Astrocyte (in vitro differentiated cells and primary cell): ENCODE measurements at places on chromosomes 7 and 10. TPM values are rescaled to one million over a fixed set of nuclear protein-coding genes. Genes with fewer than 3 reads are reported as not detected.
A peak's percentile ranks its signal among the peaks of the same experiment; 100 is the strongest.

- peak; percentile 40 for DNase-seq
These were observed 27.4 kb downstream of the STAM start for GRCh38 chr10:17671307-17671706.

DNA sequence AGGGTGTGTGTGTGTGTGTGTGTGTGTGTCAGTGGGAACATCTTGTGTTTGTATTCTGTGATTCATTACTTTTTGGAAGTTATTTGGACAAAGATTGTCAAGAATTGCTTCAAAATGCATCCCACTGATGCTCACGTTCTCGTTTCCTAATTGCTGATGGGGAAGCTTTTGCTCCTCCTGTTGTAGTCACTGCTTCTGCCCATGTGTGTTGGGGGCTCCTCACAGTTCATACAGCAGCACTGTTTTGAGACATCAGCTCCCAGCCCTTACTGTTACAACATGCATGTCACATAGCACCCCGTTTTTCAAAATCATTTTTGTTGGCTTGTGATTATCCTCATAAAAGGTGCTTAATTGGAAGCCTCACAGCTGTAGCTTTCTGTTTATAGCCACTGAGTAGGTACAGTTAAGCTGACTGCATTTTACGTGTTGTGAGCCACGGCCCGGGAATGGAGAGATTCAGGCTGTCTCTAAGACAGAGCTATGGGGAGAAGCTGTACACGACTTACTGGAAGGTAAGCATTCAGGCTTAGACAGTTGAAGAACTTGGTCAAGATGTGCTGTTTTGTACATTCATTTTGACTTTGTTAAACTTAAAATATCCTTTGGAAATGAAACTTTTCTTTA, 87.4 kb downstream of the BICC1 start:
- DNase-seq: no peak

GRCh38 chr10:73876566-73876965, 2.2 kb upstream of the CAMK2G start:
- DNase-seq: no peak

- DNase-seq: no peak
These were observed 38.6 kb upstream of the TNRC18 start for GRCh38 chr7:5462216-5462615.

DNA sequence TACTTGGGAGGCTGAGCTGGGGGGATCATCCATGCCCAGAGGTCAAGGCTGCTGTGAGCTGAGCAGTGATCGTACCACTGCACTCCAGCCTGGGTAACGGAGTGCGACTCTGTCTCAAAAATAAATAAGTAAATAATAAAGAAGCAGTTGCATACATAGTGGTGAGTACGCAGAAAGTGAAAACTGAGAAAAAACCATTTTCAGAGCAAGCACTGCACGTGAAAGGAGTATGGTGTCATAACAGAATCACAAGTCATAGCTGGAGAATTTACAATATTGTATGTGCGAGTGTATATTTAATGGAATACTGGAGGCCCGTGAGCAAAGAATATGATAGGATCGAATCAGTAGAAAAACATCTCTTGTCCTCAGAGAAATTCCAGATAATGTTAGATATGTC, 22.3 kb downstream of the KIAA1217 start:
- DNase-seq: no peak

DNA sequence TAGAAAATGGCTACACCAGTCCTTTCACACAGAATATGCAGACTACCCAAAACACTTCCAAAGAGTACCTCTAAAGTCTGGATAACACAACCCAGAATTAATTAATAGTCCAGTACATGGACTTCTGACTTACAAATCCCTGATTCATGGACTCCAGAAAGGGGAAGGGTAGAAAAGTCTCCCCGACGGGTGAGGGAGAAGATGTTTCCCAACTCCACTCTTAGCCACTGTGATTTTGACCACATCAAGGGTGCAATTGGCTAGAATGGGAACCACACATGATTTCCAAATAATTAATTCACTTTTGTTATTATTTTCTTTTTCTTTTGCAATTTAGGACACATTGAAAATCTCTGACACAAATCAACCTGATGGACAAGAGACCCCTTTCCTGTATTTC, 1.4 kb downstream of the TMEM130 start:
- DNase-seq: no peak

DNA sequence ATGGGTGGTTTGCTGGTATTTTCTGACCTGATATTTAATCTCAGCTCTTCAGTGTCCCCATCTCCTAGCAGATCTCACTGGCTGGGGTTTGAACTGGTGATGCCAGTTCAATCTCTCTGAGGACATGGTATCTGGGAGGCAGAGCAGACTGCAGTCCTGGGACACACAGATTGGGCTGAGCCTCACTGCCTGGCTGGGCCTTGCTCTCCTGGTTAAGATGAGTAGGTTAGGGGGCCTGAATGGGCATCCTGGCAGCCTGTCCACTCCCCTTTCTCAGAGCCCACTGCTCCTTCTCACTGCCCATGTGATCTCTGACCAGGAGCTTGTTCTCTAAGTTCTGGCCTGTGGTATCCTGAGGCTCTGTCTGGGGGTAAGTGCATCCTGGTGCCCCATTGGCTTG, 363.4 kb downstream of the GLRX3 start:
- no peak for DNase-seq

DNA sequence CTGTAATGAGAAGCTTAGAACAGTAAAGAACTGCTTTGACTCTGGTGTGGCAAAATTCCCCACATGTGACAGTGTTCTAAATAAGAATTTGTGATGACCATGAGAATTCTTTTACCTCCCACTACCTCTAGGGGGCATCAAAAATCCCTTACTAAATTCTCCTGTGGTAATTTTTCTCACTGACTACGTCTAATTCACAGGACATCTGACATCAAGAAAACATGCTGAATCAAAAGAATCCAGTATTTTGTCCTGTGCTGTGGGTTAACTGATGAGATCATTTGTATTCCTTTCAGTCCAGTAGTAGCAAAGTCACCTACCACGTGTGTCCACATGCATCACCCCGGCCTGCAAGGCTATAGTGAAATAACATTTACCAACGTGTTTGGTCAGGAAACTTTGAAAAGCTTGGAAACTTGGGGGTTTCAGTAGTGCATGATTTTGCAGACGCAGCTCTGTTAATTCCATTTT, 103.8 kb downstream of the ATE1 start:
- peak; percentile 30 for DNase-seq

GRCh38 chr7:22980422-22980821, 33.5 kb downstream of the HYCC1 start:
- DNase-seq: peak; percentile 85

DNA sequence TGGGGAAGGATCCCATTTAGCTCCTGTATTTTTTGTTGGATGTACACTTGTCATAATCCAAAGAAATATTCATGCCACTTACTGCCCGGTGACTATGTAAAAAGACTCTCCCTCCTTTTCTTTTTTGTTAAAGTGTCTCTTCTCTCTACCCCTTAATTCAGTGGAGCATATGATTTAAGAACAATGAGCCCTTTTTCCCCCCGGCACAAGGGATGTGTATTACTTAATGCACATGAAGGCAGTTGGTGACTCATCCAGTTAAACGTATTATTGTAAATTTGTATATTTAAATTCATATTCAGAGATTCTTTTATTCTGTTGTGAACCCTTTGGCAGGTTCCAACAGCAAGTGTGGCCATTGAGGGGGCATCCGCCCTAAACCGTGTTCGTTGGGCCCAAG, 241.9 kb downstream of the SLC25A13 start:
- no peak for DNase-seq

GRCh38 chr7:105399043-105399725, 10.5 kb upstream of the SRPK2 start:
- peak; percentile 13 for DNase-seq

DNA sequence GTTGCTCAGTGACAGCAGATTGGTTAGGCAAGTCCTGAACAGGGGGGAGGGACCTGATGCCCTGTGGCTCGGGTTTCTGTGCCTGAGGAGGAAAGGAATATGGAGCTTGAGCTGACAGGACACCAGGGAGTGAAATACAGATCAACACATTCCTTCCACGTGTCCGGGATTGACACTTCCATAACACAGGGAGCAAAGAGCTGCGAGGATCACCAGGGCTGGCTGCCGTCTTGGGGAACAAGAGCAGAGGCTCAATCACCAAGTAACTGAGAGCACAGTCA, 36.7 kb upstream of the EFCAB10 start:
- no peak for DNase-seq

DNA sequence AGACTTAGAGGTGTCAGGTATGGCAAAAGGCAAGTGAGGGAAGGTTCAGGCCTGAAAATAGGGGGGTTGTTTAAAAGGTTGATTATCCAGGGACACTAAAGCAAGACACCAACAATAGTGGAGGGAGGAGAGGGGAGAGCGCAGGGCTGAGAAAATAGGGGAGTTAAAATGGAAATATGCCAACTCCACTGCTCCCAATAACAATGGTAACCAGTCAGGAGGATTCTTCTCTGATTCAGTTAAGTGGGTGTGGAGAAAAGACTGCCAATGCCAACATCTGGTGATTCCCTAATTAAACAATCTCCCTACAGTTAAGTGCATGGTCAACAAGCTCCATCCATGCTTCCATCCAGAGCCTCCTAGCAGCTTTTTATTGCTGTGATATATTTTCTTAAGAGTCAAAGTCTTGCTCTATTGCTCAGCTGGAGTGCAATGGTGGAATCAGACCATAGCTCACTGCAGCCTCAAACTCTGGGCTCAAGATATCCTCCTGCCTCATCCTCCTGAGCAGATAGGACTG, 183.3 kb downstream of the JAZF1 start:
- DNase-seq: no peak

- DNase-seq: peak; percentile 4
These were observed 1409.1 kb upstream of the CELF2 start for GRCh38 chr10:9608602-9609001.

GRCh38 chr7:128829391-128830166, 627 bp upstream of the FLNC start:
- peak; percentile 73 for DNase-seq

DNA sequence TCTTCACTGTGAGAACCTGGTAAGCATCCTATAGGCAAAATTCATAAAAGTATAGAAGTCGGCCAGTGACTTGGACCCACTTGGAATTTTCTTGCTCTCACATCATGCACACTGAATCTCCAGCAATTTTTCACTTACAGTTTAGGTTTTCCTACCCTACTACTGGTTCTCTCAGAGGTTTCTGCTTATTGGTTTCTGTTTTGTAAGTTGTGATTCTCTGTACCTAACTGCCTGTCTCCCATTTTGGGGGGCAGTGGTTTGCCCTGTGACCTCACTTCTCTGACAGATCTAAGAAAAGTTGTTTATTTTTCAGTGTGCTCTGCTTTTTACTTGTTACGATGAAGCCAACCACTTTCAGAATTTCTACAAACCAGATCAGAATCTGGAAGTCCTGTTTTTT, 158.1 kb downstream of the CFTR start:
- DNase-seq: no peak

DNA sequence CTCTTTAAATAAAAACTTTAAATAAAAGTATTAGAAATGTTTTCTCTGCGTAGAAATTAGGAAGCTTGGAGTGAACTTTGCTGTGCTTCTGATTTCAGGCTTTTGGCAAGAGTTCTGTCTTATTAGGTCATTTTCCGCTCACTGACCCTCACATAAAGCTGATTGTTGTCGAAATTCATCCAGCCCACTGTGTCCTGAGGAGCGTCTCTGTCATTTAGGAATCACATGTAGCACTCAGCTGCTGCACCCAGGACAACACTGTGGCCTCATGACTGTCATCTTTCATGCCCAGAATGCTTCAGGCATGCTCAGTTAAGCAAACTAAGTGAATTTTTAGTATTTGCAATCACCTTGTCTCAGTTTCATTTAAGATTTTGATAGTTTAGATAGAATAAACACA, 57.8 kb upstream of the MSRB2 start:
- no peak for DNase-seq

DNA sequence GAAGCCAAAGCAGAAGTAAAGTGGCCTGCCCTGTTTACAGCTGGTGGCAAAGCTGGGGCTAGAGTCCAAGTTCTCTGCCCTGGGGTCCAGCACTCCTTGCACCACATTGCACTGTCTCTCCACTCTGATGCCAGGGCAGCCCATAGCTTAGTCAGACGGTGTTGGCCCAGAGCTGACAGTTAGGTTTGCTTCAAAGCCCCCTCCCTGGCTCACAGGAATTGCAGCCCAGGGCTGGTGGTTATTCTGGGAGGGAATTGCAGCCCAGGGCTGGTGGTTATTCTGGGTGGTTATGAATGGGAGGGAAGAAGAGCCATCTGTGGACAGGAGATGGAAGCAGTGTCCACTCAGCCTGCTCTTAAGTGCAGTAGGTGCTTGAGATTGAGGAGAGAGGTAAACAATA, 88.9 kb downstream of the SCRN1 start:
- DNase-seq: no peak

DNA sequence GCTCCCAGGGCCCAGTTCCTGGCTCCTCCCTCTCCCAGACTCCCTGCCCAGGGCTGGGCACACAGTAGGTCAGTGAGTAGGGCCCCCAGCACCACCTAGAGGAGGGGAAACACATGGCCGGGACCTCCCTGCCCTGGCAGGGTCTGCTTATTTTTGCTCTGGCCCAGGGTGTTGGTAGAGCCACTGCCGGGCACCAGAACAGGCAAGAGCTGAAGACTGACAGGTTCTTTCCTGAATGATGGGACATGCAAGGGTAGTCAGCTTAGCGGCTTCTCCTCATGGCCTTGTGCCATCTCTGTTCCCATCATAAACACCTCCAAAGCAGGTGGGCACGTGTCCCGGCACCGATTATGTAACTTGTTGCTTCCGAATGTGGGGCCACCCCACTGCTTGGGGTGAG, 86.5 kb downstream of the NEURL1 start:
- DNase-seq: no peak

- DNase-seq: no peak
These were observed 370.1 kb upstream of the GALNT17 start for GRCh38 chr7:70761711-70762328.

GRCh38 chr7:68321076-68321639, 1277.1 kb upstream of the AUTS2 start:
- peak; percentile 29 for DNase-seq

- DNase-seq: no peak
These were observed 5.1 kb upstream of the CDHR3 start for GRCh38 chr7:105958012-105958411.

DNA sequence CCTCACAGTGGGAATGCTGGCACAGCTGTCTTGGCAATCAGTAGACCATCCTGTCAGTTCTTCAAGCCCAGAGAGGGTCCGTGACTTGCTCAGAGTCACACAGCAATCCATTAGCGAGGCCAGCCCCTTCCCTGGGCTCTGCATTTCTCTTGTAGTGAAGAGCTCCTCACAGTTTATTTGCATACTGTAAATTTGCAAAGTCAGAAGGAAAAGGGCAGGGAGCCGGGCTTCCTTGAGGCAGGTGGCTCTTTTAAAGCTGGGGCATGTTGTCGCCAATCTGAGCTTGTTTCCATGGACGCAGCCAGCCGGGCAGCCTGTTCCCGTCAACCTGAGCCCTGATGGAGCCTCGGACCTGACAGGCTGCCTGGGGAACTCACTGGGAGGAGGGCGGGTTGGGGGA, 123.4 kb downstream of the CUX1 start:
- no peak for DNase-seq

GRCh38 chr10:33129141-33129995, 171.3 kb upstream of the ITGB1 start:
- peak; percentile 99 for DNase-seq

MOGAT3 gene
- not detected in 2 replicates for total RNA-seq

AKR1C3 gene
- 0.43 and 1.0 TPM in 2 replicates for total RNA-seq

SMO gene
- 20.0 and 22.6 TPM in 2 replicates for total RNA-seq

CYP3A7 gene
- total RNA-seq: not detected in 2 replicates

VAX1 gene
- 0.34 and 0.62 TPM in 2 replicates for total RNA-seq

CDNF gene
- total RNA-seq: 1.4 and 2.0 TPM in 2 replicates

STK32C gene
- total RNA-seq: 12.3 and 13.6 TPM in 2 replicates

OIT3 gene
- total RNA-seq: 0.09 TPM in 1 of 2 replicates, not detected in the other

OGDH gene
- total RNA-seq: 65.6 and 73.7 TPM in 2 replicates

CHRM2 gene
- total RNA-seq: not detected in 2 replicates

PTF1A gene
- not detected in 2 replicates for total RNA-seq

HMX2 gene
- not detected in 2 replicates for total RNA-seq

ADIRF gene
- total RNA-seq: not detected in 2 replicates

CAMK1D gene
- total RNA-seq: 23.6 and 27.4 TPM in 2 replicates

SPDYE2B gene
- not detected in 2 replicates for total RNA-seq
